ENCODE measurements at places on chromosomes 16 and 17.

- DNase-seq: no peak
Observed at GRCh38 chr16:17345043-17345442, 125.7 kb downstream of the XYLT1 start.

DNA sequence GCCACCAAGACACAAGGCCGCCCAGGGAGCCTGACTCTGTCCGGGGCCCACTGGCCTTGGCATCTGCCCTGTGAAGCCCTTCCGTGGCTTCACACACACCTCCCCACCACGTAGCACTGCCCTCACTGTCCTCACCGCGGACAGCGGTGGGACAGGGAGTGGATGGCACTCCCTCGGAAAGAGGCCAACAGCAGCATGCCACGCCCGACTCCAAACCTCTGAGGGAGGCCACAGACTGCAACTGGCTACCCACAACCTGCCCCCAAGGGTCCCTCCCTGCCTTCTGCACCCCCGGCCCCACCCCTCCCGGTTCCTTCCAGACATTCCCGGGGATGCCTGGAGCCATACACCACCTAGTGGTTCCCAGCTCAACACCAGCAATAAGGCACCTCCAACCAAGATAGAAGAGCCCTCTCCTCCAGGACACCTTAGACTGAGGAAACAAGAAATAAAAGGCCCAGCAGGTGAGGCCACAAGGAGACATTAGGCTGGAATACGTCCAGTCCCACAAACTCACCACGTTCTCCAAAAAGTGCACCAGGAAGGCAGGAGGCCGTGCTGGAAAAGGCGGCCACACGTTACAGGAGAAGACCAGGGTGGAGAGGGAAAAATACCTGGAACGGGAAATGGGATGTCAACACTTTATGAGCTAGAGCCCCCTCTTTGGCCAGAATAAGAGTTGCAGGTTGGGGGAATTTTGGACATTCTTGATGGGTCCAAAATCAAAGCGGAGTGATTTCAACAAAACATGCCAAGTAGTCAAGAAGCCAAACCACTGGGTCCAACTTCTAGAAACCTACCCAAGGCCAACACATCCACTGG, 310.0 kb downstream of the SOX9 start:
- DNase-seq: no peak

DNA sequence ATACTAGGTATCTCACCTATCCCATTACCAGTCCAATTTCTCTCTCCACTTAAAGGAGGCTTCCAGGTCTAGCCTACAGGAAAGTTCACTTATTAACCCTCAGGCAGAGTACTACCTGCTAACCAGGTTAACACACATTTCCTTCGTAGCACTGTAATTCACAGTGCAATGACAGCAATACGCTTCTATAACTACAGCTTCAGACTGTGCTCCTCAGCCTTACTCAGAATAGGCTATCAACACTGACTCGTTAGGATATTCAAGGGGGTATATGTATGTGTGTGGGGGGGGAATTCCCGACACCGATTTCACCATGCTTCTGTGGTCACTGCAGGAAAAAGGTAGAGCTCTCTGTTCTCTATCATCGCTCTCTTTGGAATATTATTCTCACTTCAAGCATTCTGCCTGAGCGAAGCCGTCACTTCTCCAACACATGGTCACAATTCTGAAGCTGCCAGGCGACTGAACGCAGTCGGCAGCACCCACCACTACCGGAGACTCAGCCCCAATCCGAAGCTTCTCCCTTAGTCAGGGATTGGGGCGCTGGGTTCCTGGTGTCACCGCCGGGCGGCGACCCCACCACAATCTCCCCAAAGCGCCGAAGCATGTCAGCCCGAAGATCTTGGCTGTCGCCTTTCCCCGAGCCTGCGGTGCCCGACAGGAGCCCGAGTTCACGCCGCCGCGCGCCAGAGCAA, 618 bp downstream of the GGA3 start:
- no peak for DNase-seq

GRCh38 chr17:40312131-40312731, 3.3 kb downstream of the RARA start:
- DNase-seq: peak; percentile 65

- DNase-seq: no peak
Observed at GRCh38 chr17:75386430-75386829, 19.0 kb downstream of the GRB2 start.

GRCh38 chr17:37082311-37082860, 133.6 kb downstream of the AATF start:
- DNase-seq: no peak

DNA sequence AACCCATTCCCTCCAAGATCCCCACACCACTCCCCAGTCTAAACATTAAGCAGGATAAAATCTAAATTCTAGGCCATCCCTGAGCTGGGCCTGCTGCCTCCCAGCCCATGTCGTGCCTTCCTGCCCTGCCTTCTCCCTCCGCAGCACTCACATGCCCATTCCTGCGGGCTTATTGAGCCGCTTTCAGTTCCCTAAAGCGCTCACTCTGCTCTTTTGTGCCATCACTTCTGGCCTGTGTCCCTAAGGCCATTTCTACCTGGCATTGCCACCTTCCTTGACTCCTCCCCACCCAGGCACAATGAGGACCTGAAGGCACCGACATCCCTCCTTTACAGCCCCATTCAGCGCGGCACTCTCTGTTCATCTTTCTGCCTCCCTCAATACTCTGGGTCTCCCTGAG, 13.0 kb upstream of the RAB5C start:
- DNase-seq: no peak

DNA sequence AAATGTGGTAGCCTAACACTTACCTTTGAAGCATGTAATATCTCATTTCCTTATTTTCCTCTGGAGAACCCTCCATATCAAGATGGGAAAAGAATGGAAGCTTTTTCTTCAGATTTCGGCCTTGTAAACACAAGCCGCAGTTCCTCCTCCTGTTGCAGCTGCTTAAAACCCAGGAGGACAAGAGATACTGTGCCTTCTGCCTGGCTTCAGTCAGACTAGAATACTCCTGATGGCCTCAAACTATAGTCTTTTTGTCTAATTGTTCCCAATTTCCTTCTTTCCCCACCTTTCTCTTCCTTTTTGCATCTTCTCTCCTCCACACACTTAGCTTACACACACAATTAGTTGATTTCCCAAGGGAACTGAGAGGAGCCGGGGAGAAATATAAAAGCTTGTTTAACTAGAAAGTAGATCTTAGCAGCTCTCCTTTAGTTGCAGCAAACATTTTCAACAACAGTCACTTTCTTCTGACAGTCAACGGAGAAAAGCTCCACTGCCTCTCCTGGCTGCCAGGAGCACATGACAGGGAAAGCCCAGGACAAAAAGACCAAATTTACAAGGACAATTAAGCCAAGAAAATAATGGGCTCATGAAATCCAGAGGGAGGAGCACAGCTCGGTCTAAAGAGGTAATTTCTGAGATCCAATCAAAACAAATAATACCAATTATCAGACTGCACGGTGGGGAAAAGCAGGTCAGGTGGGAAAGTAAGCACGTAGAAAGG, 76.4 kb upstream of the C17orf78 start:
- DNase-seq: no peak

DNA sequence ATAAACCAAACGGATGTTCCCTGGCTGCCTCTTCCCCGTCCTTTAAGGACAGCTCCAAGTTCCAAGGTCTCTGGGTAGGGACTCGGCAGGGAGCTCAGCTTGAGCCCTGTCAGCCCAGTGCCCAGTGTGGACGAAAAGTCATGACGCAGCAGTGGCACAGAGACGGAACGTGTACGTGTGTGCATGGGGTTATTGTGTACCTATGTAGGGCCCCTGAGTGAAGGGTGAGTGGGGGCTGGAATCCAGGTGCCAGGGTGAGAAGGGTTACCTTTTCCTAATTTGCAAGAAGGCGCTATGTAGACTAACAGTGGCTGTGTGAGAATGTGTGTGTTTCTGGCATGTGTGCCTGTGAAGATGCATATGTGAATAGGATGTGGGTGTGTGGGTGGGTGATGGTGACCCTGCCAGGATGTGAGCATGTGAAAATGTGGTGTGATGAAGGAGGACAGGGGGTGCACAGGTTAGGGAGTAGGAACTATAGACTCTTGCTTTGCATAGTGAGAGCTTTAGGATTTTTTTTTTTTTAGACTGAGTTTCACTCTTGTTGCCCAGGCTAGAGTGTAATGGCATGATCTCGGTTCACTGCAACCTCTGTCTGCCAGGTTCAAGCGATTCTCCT, 6.0 kb downstream of the SCN4A start:
- DNase-seq: no peak

DNA sequence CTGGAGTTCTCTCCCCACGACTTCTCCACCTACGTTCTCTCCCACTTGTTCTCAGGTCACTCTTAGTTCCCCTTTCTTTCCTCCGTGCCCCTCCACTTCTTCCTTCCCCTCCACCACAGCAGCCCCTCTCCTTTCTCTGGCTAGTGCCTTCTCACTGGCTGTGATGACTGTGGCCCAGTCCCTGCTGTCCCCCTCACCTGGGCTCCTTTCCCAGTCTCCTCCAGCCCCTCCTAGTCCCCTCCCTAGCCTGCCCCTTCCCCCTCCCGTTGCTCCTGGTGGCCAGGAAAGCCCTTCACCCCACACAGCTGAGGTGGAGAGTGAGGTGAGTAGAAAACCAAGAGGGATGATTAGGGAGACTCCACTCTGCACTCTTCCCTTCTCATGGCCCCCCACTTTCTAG, 3.4 kb downstream of the COA3 start:
- no peak for DNase-seq

GRCh38 chr17:65670667-65671371, 109.4 kb upstream of the AXIN2 start:
- DNase-seq: no peak

GRCh38 chr17:49952912-49953497, 16.0 kb upstream of the DLX4 start:
- peak; percentile 31 for DNase-seq

DNA sequence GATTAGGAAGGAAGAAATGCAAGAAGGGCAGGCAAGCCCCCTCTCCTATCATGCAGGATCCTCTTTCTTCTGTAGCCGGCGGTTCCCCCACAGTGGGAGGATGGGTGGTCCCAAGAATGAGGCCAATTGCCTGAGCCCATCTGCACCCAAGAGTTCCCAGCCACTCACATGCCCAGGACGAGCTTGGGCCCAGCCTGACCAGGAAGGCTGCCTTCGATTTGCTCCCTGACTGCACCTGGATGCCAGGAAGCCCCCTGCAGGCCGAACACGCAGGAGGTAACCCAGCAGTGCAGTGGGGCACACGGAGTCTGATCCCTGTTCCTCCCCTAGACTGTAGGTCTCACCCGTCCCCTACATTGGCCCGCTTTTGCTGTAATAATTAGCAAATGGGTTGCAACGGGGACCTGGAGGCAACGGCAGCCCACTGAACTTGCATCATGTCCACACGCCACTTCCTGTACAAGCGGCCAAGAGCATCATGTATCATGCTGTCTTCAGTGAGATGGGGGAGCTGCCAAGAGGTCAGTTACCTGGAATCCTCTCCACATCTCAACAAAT, 67.5 kb downstream of the AMFR start:
- no peak for DNase-seq

DNA sequence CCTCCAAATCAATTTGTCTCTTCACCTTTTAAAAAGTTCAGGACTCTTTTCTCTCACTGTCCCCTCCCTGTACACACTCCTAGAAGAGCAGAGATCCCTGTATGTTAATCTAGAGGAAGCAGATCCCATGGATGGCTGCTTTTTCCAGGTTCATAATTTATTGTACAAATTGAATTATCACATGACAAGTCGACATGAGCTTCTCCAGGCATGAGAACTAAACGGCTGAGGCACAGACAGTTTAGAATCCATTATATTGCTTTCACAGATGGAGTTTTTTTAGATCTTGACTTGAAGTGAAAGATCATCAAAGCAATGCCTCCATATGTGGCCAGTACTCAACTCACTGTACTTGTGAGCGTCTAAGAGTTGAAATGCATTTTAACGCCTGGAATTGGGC, 47.9 kb downstream of the RGS9 start:
- DNase-seq: no peak

DNA sequence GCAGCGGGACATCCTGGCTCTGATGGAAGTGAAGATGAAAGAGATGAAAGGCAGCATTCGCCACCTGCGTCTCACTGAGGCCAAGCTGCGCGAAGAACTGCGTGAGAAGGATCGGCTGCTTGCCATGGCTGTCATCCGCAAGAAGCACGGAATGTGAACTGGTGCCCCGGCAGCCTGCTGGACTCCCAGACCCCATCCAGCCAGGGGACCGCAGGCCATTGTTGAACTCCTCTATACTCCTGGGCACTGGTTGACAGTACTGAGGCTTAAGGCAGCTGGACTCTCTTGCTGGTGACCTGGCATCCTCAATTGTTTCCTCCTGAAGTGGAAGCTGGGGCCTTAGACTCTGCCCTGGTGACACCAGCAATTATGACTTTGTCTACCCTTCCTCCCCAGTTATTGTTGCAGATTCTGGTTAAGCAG, 1.2 kb downstream of the THAP11 start:
- DNase-seq: no peak

DNA sequence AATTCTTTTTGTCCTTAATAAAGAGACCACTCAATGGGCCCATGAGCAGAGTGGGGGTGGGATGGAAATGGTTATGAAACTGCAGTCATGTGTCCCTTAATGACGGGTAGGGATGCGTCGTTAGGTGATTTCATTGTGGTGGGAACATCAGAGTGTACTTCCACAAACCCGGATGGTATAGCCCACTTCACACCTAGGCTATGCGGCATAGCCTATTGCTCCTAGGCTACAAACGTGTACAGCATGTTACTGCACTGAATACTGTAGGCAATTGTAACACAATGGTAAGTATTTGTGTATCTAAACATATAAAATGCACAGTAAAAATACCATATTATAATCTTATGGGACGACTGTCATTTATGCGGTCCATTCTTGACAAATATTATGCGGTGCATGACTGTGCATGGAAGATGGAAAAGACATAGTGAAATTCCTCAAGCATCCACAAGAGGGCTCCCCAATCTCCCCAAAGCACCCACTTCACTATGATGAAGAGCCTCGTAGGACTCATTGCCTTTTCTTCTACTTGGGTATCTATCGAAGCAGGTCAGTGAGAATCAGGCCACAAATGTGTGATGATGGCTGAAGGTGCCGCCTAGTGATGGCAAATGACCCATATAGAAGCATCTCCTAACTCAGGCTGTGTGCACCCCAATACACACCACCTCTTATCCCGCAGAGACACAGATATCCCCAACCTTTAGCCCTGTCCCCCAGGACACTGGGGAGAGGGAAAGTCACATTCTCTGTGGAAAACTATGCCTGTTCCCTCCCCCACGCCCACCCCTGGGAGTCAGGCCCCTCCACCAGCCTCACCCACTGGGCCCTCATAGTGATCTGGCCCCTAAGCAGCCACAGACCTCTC, 43.5 kb downstream of the TBX21 start:
- DNase-seq: no peak

- DNase-seq: no peak
Observed at GRCh38 chr17:11245187-11245586, 4.2 kb downstream of the SHISA6 start.

DNA sequence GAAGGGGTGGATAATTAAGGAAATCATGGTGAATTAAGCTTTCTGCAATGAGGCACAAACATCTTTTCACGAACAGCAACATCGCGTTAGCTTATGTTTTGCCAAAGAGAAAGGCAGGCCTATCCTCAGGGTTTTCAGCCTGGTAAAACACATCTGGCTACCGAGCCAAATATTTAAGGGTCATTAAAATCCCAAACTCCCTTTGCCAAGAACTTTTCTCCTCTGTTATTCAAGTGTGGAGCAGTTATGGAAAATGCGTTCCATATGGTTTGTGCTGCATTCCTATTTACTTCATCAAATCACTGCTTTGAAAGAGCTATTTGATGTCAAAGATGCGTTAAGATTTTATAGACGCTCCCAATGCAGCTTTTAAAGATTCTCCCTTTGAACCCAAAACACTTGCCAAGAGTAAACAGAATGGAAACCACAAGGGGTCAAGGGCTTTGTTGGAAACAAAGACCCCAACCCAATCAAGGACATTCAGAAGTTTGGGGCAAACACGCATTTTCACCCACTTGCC, 308.3 kb upstream of the CDH5 start:
- DNase-seq: no peak
